Naive thymus-derived CD8-positive, alpha-beta T cell (primary cell): ENCODE measurements at places on chromosomes 2 and 18. TPM values are rescaled to one million over a fixed set of nuclear protein-coding genes. Genes with fewer than 3 reads are reported as not detected.
A peak's percentile ranks its signal among the peaks of the same experiment; 100 is the strongest.

GRCh38 chr18:2070631-2071030 is 500.7 kb downstream of the METTL4 start:
- no peaks in the 10 kb centered on the region for H3K36me3 ChIP-seq
- no peak overlapping the region for H3K27ac ChIP-seq
- H3K4me3 ChIP-seq = no peak overlapping the region
- DNase-seq = no peak
- no peaks in the 10 kb centered on the region for H3K4me1 ChIP-seq

DNA sequence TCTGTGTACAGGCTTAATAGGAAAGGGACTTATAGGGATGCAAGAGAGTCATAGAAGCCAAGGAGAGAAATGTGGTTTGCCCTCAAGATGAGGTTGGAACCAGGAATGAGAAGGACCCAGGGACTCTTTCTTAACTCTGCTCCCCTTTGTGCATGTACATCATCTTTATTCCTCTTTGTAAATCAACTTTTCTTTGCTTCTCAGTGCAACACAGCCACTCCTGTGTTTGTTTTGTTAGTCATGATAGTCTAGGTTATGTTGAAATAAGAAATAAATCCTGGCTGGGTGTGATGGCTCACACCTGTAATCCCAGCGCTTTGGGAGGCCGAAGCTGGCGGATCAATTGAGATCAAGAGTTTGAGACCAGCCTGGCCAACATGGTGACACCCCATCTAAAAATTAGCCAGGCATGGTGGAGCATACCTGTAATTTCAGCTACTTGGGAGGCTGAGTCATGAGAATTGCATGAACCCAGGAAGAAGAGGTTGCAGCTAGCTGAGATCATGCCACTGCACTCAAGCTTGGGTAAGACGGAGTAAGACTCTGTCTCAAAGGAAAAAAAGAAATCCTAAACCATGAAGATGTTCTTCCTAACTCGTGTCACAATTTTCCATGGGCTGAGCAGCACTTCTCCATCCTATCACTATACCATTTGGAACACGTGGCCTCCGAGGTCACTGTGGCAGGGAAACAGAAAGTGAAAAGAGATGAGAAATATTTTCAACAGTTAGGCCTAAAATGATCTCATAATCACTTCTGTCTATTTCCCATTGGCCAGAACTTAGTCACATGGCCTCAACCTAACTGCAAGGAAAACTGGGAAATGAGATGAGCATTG is 73.0 kb upstream of the TMEM17 start:
- H3K27me3 ChIP-seq = peaks cover 8% of the 10 kb centered on the region
- H3K4me3 ChIP-seq = no peak overlapping the region
- H3K36me3 ChIP-seq = no peaks in the 10 kb centered on the region

- no peaks in the 10 kb centered on the region for H3K27me3 ChIP-seq
- H3K4me3 ChIP-seq = peak overlapping the region; percentile 77
- peaks cover 22% of the 10 kb centered on the region for H3K36me3 ChIP-seq
- H3K27ac ChIP-seq = peak overlapping the region; percentile 93
- no peak for DNase-seq
Observed at GRCh38 chr2:74206180-74206688, 7.8 kb downstream of the MTHFD2 start.

- H3K4me1 ChIP-seq = peaks cover 96% of the 10 kb centered on the region
- H3K36me3 ChIP-seq = peaks cover 12% of the 10 kb centered on the region
Observed at GRCh38 chr2:236552212-236552542, 17.4 kb upstream of the ACKR3 start.

DNA sequence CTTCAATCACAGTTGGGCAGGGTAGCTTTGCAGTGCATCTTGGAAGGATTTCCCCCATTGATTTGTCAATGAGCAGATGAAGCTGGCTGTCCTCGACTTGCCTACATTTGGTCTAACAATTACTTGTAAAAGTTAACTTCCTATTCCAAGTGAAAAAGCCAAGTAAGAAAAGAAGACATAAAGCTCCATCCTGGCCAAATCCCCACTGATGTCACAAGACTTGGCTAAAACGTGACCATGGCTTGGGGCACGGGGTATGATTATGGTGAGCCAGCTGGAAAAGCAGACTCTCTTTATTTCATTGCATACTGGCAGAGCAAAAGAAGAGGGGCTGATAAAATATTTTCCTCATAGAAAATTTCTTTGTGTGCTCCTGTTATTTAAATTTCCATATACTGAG is 25.4 kb upstream of the PID1 start:
- H3K4me1 ChIP-seq = no peaks in the 10 kb centered on the region
- no peak overlapping the region for H3K27ac ChIP-seq
- no peak for DNase-seq
- no peaks in the 10 kb centered on the region for H3K36me3 ChIP-seq
- no peak overlapping the region for H3K4me3 ChIP-seq

DNA sequence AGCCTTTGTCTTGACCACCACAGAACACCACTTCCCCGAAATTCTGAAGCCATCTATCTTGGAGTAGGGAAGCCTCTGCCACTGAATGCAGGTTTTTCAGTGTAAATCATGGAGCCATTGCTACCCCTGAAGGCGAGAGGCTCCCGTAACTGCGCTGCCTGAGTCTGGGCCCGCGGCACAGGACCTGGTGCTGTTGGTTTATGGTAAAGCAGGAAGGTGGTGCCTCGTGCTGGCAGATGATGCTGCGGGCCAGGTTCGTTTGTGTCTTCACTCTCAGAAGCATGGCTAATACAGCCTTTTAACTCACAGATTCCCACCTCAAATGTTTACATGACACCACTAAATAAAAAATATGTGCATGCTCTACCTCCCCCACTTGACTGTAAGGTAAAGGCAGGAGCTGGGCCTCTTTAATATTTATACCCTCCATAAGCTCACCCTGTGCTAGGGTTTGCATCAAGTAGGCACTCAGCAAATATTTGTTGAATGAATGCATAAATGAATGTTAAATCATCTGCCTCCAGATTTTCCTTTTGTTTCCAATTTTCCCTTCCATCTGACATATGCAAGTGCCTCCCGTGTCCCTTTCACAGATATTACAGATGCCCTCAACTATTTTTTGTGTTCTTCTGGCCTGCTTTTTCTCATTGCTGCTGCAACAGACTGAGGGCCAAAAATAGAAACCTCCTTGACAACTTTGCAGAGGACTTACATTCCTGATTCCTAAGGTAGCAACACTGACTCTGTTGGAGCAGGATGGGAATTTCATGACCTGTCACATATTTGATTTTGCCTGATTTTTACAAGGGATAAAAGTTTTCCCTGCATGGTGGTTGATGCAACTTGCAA is 83.5 kb upstream of the CPO start:
- no peaks in the 10 kb centered on the region for H3K36me3 ChIP-seq
- peaks cover 21% of the 10 kb centered on the region for H3K4me1 ChIP-seq
- H3K27me3 ChIP-seq = no peaks in the 10 kb centered on the region
- DNase-seq = no peak
- no peak overlapping the region for H3K4me3 ChIP-seq

- H3K27me3 ChIP-seq = no peaks in the 10 kb centered on the region
- no peak overlapping the region for H3K27ac ChIP-seq
- H3K4me1 ChIP-seq = no peaks in the 10 kb centered on the region
- H3K36me3 ChIP-seq = no peaks in the 10 kb centered on the region
- no peak overlapping the region for H3K4me3 ChIP-seq
Observed at GRCh38 chr2:43763091-43763490, 10.7 kb upstream of the DYNC2LI1 start.

DNA sequence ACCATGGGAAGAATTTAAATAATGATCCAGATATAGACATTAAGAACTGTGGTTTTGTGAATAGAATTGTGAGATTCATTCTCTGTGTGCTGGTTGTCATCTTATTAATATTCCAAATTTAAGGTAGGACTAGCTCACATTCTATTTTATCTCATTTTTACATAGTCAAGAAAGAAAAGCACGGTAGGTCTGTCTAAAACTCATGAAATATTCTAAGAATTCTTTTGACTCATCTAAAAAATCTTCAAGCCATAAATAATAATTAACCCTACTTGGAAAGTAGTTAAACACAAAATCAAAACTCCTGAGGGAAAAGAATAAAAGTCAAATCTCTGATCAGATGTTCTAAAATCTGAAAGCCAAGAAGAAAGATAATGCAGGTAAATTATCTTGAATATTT is 388.8 kb upstream of the CHAC2 start:
- H3K27me3 ChIP-seq = no peaks in the 10 kb centered on the region
- H3K4me3 ChIP-seq = no peak overlapping the region
- DNase-seq = no peak
- no peaks in the 10 kb centered on the region for H3K36me3 ChIP-seq
- H3K4me1 ChIP-seq = no peaks in the 10 kb centered on the region

GRCh38 chr18:37270038-37270665 is 295.4 kb downstream of the CELF4 start:
- H3K4me3 ChIP-seq = no peak overlapping the region
- H3K27me3 ChIP-seq = peaks cover 21% of the 10 kb centered on the region
- H3K4me1 ChIP-seq = no peaks in the 10 kb centered on the region
- peak; percentile 1 for DNase-seq
- H3K27ac ChIP-seq = no peak overlapping the region

DNA sequence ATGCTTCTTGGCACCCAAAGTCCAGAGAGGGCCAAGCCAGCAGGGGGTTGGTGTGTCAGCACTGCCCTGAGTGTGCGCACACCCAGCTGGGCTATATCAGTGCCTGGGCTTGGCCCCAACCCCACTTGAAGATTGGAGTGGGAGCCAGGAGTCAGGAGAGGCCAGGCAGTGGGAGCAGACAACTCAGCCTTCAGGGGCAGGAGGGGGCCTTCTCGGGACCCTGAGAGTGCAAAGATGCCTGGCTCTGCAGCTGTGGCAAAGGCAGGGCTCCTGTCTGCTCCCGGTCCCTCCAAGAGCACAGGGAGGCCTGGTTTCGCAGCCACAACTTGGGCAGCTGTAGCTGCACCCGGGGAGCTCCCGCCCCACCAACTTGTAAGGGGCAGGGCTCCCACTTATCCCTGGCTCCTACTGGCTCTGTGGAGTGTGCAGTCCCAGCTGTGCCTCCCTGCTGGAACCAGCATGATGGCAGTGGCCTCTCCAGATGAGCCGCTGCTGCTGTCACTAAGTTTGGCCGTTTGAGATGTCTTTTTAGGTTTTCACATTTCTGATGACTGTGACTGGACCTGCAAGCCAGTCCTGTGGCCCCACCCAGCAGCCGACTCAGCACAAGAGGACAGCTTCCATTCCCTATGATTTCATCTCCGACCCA is 148.8 kb upstream of the HS6ST1 start:
- peaks cover 22% of the 10 kb centered on the region for H3K36me3 ChIP-seq
- H3K27me3 ChIP-seq = peaks cover 3% of the 10 kb centered on the region
- H3K27ac ChIP-seq = no peak overlapping the region
- H3K4me3 ChIP-seq = no peak overlapping the region
- no peak for DNase-seq

DNA sequence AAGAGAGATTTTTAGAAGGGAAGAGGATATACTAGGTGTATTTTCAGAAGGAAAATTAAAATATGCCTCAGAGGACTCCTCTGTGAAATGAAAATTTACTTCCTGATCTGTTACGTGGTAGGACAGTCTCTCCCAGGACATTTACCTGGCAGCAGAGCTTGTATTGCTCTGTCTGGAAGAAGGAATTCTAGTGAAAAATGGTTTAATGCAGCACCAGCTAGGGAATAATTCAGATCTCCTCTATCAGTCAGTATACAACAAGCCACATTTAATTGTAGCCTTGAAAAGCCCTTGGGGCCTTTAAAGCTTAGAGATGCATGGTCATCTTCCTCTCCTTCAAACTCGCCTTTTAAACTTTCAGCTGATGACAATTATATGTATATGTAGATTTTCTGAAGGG is 49.6 kb downstream of the PIK3C3 start:
- H3K36me3 ChIP-seq = peaks cover 84% of the 10 kb centered on the region
- no peaks in the 10 kb centered on the region for H3K27me3 ChIP-seq
- no peak for DNase-seq
- no peak overlapping the region for H3K27ac ChIP-seq
- H3K4me3 ChIP-seq = no peak overlapping the region

DNA sequence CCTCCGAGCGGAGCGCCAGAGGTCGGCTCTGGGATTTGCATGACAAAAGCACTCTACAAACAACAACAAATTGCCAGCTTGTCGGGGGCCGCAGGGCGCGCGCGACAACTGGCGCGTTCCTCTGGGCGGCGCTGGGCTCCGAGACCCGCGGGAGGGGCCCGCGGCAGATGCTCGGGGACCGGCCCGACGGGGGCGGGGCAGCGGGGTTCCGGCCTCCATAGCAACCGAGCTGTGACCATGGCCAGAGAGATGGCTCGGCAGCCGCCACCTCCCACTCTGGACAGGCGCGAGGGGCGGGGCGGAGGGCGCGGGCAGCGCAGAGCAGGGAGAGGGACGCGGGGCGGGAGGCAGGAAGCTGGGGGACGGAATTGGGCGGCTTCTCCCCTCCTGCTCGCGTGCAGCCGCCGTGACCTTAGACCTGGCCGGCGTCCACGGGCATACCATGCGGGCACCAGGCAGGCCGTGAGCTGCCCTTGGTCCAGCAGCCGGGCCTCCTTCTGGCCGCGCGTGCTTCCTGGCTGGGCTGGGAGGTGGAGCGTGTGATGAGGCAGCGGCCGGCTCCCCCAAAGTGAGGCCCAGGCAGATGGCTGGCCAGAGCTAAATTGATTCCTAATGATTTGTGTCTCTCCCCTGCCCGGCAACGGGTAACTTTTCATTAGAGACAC is 171.5 kb downstream of the CELF4 start:
- H3K4me1 ChIP-seq = peaks cover 8% of the 10 kb centered on the region
- no peak for DNase-seq
- H3K4me3 ChIP-seq = no peak overlapping the region
- peaks cover 53% of the 10 kb centered on the region for H3K27me3 ChIP-seq
- no peak overlapping the region for H3K27ac ChIP-seq
- no peaks in the 10 kb centered on the region for H3K36me3 ChIP-seq

The SCN3A gene
- total RNA-seq = 0.26 TPM

The L3MBTL4 gene
- 0.18 TPM for total RNA-seq

The IL1A gene
- not detected for total RNA-seq

The APOB gene
- total RNA-seq = not detected

The CRYGC gene
- not detected for total RNA-seq
